ENCODE measurements at places on chromosomes 1 and 21.

GRCh38 chr1:89935235-89935634 lies 59.7 kb upstream of the ZNF326 start:
- no peak for DNase-seq

- no peak for DNase-seq
Observed at GRCh38 chr1:239367196-239367810, 19.1 kb upstream of the CHRM3 start.

- no peak for DNase-seq
Observed at GRCh38 chr1:202700061-202700460, 10.2 kb downstream of the SYT2 start.

DNA sequence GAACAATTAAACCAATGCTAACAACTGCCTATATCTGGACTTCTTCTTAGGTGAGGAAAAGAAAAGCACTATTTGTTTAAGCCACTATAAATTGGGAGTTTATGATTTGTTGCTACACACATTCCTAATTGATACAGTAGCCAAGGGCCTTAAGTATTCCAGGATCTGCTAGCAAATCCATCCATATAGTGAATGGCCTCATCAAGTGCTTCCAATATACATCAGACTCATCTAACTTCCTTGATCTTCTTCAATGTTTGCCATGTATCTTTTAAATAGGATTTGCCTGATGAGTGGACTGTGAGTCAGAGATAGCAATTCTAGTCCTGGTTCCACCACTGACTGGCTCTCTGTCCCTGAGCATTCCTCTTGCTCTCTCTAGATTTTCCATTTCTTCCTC lies 430.2 kb downstream of the OMA1 start:
- no peak for DNase-seq

DNA sequence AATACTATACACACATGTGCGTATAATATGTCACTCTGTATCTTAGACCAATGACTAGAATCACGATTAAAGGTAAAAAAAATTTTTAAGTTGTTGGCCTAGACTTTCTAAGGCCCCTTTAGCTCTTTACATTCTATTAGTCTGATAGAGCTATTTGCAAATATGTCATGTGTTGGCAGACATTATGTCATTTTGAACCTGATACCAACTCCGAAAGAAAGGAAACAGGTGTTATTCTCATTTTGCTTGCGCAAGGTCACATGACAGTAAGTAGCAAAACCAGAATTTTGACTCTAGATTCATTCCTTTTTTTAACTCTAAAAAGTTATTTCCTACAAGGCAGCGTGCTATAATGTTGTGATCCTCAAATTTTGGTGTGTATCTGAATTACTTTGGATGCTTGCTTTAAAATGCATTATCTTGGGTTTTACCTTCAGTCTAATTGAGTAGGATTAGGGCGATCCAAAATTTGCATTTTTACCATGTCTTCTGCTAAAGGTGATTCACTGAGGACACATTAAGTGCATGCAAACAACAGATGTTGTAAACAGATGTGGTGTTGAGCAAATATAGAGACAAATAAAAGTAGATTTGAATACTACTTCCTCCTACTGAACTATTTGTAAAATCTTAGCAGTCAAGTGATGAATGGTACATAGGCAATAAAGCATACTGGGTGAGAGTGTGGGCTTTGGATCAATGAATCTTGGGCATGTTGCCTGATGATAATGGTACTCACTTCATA lies 63.5 kb upstream of the KIAA1614 start:
- DNase-seq, result no peak

DNA sequence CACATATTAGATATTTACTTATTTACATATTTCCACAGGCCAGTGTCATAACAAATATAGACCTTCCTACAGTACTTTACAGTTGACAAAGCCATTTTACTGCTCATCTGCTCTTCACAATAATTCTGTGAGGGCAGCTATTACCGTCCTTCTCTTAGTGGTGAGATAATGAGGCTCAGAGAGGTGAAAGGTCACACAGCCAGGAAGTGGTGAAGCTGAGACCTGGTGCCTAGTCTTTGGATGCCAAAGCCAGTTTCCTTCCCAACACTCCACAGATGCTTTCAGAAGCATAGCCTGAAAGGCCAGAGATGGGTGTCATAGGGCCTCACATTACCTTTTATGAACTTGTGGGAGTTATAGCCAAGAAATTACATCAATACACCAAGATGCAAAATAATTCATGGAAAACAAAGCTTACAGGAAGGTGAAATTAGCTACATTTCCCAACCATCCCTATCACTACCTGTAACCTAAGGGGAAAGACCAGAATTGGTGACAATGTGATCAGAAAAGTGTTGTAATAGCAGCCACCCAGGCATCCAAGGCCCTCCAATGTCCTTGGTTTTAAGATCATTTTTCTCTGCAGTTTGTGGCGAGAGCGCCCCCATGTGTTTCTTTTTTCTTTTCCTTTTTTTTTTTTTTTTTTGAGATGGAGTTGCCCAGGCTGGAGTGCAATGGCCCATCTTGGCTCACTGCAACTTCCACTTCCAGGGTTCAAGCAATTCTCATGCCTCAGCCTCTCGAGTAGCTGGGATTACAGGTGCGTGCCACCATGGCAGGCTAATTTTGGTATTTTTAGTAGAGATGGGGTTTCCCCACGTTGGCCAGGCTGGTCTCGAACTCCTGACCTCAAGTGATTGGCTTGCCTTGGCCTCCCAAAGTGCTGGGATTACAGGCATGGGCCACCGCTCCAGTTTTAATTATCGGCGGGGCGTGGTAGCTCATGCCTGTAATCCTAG lies 26.5 kb upstream of the RPL11 start:
- no peak for DNase-seq

DNA sequence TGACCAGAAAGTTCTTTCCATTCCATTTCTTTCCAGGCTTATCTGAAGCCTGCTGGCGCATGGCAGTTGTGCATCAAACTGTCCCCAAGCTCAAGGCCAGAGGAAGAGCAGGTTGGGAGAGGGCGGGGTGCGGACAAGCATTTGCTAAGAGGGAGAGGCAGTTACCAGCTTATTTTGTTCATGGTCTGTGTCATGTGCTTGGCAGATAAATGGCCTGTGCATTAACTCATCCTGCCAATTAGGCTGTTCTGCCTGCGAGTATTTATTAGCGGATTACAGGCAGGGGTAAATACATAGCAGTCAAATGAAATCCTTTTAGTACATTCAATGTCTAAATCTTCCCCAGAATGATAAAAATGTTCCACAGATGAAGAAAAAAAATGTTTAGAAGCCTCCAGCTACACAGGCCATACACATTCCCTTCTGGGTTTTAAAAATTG lies 48.9 kb upstream of the B3GALNT2 start:
- no peak for DNase-seq

DNA sequence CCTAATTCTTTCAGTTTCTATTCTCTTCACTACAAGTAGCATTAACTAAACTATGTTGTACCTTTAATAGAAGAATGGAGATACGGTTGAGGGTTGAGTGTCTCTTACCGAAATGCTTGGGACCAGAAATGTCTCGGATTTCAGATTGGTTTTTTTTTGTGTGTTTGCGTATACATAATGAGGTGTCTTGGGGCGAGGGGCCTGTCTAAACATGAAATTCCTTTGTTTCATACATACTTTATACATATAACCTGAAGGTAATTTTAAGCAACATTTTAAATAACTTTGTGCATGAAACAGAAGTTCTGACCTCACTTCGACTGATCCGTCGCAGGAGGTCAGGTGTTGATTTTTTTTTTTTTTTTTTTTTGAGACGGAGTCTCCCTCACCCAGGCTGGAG lies 36.3 kb upstream of the MYOCOS start:
- DNase-seq, result no peak

GRCh38 chr1:73736125-73736524 lies 461.9 kb downstream of the LRRIQ3 start:
- no peak for DNase-seq

DNA sequence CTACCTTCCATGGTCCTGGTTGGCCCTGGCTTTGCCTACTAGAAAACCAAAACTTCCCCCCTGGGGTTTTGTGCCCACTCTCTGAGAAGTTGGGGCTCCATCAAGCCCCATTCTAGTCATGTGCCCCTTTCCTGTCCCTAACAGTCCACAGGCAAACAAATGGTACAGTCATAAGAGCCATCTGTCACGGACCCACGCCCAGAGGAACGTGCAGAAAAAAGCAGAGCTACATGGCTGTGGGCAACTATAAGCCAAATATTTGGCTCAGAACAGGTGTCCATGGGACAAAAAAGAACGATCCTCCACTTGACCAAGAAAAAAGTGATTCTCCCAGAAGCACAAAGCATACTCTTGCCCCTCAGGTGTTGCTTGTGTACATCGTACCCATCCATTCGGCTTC lies 14.6 kb upstream of the TRNAU1AP start:
- DNase-seq, result no peak

- DNase-seq, result no peak
Observed at GRCh38 chr1:238611406-238611805, 720.7 kb upstream of the ZP4 start.

GRCh38 chr1:113390871-113391648 lies 745 bp downstream of the MAGI3 start:
- DNase-seq, result no peak

- DNase-seq, result no peak
Observed at GRCh38 chr1:19080721-19081120, 124.2 kb upstream of the IFFO2 start.

DNA sequence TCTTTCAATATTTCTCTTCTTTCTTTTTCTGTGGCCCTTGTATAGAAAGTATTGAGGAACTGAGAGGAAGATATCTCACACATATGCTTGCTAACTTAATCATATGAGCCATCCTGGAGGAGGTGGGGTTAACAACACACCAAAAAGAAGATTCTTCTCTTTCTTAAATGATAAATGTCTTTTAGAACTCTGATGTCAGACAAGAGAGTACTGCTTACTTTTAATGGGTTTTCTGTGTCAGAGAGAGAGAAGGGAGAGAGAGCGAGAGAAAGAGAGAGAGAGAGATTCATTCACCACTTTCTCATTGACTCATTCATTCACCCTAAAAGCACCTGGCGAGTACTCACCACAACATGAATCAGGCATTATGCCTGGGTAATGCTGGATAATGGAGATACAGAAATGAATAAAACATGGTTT lies 250.3 kb upstream of the SGIP1 start:
- no peak for DNase-seq

DNA sequence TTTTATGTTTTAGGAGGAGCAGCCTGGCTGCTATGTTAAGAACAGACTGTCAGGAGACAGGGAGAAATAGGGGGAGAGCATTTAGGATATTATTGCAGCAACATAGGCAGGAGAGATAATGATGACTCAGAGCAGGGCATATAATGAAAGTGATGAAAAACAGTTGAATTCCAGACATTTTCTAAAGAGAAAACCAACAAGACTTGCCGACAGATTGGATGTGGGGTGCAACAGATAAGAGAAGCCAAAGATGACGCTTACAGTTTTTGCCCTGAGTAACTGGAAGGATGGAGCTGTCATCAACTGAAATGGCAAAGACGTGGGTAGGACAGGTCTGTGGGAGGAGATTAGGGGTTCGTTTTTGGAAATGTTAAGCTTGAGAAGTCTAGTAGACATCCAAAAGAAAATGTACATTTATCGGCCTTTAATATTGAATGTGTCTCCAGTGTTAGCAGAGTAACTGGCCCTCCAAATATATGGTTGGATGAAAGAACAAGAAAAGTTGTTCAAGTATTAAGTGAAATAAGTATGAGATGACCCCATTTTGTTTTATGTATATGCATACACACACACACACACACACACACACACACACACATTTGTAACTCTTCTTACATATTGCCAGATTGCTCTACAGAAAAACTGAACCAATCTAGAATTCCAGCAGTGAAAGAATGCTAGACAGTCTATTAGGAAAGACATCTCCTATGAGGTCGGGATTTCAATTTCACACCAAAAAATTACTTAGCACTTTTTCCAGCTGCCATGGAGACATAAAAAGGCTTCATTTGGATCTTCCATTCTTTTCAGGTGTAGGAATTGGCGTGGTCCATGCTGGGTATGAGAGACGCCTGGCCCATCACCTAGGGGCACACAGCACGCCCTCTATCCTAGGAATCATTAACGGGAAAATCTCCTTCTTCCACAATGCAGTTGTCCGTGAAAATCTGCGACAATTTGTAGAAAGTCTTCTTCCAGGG lies 17.2 kb downstream of the DNAJC16 start:
- no peak for DNase-seq

- DNase-seq, result no peak
Observed at GRCh38 chr1:164754088-164754600, 195.2 kb downstream of the PBX1 start.

- DNase-seq, result no peak
Observed at GRCh38 chr1:35188578-35189392, 4.2 kb downstream of the SFPQ start.

- no peak for DNase-seq
Observed at GRCh38 chr21:42362198-42362597, 4.1 kb downstream of the TFF1 start.

DNA sequence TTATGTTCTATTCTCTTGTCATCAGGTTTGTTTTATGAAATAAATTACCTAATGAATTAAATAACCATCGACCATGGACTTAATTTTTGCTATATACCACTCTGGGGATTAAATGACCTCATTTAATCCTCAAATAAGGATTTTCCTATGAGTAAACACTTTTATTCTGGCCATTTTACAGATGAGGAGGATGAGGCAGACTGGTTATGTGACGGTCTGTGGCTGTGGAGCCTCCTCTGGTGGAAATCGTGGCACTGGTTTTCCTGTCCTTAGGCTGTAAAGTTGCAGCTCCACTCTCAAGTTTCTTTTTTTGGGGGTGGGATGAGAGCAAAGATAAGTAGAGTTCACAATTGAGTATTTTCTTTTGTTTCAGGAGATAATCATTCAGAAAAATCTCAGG lies 105.2 kb downstream of the XCL2 start:
- DNase-seq, result no peak

DNA sequence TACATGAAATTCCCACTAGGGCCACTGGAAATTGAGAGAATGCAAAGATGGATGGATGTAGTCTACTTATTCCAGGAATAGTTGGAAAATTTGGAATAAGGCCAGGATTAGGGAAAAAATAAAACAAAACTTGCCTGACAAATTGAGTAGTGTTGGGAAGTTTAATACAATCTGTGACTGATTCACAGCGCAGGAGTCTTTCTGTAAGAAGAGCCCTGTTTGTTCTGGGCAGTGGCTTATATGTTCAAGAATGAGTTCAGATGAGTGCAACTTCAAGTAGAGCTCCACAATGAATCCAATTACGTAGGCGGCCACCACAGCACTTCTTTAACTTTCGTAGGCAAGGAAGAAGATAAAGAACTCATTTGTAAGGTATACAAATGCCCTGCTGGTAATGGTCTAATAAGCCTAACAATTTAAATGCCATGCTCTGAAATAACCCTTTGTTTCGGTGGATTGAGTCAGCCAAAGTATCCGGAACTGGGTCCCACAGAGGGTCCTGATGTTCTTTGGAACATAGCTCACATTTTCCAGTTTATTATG lies 47.1 kb upstream of the KCNE1 start:
- no peak for DNase-seq
